Colonic mucosa (tissue), 4 donors: ENCODE measurements at places on chromosomes 12 and 14. TPM values are rescaled to one million over a fixed set of nuclear protein-coding genes. Genes with fewer than 3 reads are reported as not detected.

DNA sequence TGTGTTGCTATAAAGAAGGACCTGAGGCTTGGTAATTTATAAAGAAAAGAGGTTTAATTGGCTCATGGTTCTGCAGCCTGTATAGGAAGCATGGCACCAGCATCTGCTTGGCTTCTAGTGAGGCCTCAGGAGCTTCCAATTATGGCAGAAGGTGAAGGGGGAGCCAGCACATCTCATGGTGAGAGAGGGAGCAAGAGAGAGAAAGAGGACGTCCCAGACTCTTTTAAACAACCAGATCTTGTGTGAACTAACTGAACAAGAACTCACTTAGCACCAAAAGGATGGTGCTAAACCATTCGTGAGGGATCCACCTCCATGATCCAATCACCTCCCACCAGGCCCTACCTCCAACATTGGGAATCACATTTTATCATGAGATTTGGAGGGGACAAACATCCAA is 6.1 kb upstream of the SNAPC1 start:
- H3K36me3 ChIP-seq: no peaks in the 10 kb centered on the region
- no peaks in the 10 kb centered on the region for H3K4me1 ChIP-seq
- H3K27me3 ChIP-seq: no peaks in the 10 kb centered on the region
- no peak for DNase-seq

- H3K4me3 ChIP-seq: no peak overlapping the region
- no peaks in the 10 kb centered on the region for H3K36me3 ChIP-seq
- H3K27ac ChIP-seq: no peak overlapping the region
- peaks cover 24% of the 10 kb centered on the region for H3K27me3 ChIP-seq
Measured at GRCh38 chr14:101557321-101557695, 4.0 kb upstream of the DIO3 start.

The EP400 gene
- 23.3 TPM for total RNA-seq

GRCh38 chr12:92506891-92507290 is 195.9 kb upstream of the PLEKHG7 start:
- H3K27me3 ChIP-seq: no peaks in the 10 kb centered on the region
- no peak overlapping the region for H3K4me3 ChIP-seq
- H3K36me3 ChIP-seq: no peaks in the 10 kb centered on the region
- no peak overlapping the region for H3K27ac ChIP-seq

The CCDC60 gene
- 2.3 TPM for total RNA-seq

DNA sequence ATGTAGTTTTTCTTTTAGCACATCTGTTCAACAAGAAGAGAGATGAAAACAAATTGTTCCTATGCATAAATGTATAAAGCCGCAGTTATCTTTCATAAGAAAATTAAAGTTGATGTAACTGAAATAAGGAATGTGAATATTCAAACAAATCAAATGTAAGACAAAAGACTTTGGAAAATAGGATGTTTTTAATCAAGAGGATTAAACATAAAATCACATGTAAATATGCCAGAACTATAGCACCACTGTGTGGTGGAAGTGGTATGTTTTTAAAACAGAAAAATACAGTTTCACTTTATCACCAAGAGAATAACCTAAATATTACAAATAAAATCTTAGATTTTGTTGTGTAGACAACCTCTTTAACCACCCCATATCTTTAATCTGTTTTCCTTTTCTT is 40.4 kb downstream of the CAPS2 start:
- no peaks in the 10 kb centered on the region for H3K4me1 ChIP-seq
- no peak for DNase-seq
- no peaks in the 10 kb centered on the region for H3K36me3 ChIP-seq
- no peak overlapping the region for H3K4me3 ChIP-seq
- H3K27me3 ChIP-seq: no peaks in the 10 kb centered on the region
- no peak overlapping the region for H3K27ac ChIP-seq

DNA sequence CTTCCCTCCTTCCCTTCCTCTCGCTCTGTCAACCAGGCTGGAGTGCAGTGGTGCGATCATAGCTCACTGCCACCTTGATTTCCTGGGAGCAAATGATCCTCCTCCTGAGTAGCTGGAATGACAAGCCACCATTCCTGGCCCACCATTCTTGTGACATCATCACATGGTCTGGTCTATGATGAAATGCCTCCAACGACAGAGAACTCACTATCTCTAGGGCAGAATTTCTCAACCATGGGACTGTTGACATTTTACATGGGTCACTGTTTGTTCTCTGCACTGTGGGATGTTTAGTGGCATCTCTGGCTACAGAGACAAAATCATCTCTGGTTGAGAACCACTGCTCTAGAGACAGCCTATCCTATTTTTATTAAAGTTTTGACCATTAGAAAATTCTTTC is 9.7 kb downstream of the VRK1 start:
- H3K27ac ChIP-seq: no peak overlapping the region
- H3K36me3 ChIP-seq: no peaks in the 10 kb centered on the region
- no peaks in the 10 kb centered on the region for H3K27me3 ChIP-seq
- H3K4me1 ChIP-seq: no peaks in the 10 kb centered on the region
- no peak for DNase-seq
- no peak overlapping the region for H3K4me3 ChIP-seq

GRCh38 chr12:47615711-47616110 is 90.1 kb downstream of the RPAP3 start:
- no peak for DNase-seq
- no peaks in the 10 kb centered on the region for H3K27me3 ChIP-seq
- H3K4me3 ChIP-seq: no peak overlapping the region
- H3K36me3 ChIP-seq: no peaks in the 10 kb centered on the region

The AQP5 gene
- total RNA-seq: not detected

DNA sequence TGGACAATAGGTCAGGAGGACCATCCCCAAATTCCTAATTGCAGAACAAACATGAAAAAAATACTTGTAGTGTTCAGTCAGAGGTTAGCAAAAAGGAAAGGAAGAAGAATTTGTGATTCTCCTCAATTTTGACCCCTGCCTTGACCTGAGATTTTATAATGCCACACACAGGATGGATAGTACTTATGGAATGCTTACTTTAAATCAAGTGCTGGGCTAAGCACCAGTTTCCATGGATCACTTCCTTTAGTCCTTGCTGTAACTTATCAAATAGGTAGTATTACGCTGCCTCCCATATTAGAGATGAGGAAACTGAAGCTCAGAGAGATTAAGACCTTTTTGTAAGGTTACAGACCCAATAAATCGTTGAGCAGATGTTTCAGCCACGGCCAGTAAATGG is 81.2 kb upstream of the OVCH1 start:
- no peak overlapping the region for H3K4me3 ChIP-seq
- H3K36me3 ChIP-seq: no peaks in the 10 kb centered on the region
- DNase-seq: no peak
- no peaks in the 10 kb centered on the region for H3K27me3 ChIP-seq
- peaks cover 3% of the 10 kb centered on the region for H3K4me1 ChIP-seq

- DNase-seq: no peak
- H3K36me3 ChIP-seq: no peaks in the 10 kb centered on the region
- H3K27me3 ChIP-seq: no peaks in the 10 kb centered on the region
- H3K4me1 ChIP-seq: no peaks in the 10 kb centered on the region
Measured at GRCh38 chr14:87896393-87897380, 96.3 kb downstream of the GALC start.

The TEX52 gene
- not detected for total RNA-seq

GRCh38 chr12:116360579-116361413 is 83.3 kb upstream of the MED13L start:
- no peaks in the 10 kb centered on the region for H3K27me3 ChIP-seq
- H3K4me1 ChIP-seq: peaks cover 3% of the 10 kb centered on the region
